ENCODE measurements at places on chromosomes 4 and X.

DNA sequence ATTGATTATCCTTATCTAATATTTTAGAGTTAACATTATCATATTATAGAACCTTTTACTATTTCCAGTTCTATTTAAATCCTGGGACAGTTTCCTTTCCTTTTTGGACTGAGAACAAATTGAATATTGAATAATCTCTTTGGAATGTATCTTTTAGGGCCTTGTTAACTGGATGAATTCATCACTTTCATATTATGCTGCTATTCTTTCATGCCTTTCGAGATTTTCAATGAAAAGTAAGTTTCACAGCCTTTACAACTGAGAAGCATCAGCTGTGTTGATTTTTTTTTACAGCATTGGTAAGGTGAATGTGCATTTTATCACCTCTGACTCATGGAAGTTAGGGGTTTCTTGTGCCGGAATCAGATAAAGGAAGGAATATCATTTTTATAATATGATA is 39.6 kb downstream of the PDLIM5 start:
- DNase-seq: no peak

DNA sequence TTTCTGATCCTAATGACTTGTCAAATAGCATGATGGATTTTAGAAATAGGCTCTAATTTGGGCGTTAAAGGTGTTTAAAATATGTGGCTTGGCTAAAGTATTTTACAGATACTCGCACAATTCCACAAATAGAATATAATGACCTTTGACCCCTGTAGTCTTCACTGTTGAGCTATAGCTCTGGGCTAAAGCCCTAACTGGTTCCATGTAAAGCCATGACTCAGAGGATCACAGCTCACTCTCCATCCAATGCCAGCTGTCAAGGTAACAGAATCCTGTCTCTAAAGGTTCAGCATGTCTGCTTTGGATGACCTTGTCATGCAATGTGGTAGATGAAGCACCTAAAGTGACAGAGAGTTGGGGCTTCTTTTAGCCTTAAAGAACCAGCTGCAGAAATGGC is 42.5 kb downstream of the TLR10 start:
- DNase-seq: no peak

GRCh38 chrX:43655151-43656004 is 721 bp upstream of the MAOA start:
- DNase-seq: no peak

DNA sequence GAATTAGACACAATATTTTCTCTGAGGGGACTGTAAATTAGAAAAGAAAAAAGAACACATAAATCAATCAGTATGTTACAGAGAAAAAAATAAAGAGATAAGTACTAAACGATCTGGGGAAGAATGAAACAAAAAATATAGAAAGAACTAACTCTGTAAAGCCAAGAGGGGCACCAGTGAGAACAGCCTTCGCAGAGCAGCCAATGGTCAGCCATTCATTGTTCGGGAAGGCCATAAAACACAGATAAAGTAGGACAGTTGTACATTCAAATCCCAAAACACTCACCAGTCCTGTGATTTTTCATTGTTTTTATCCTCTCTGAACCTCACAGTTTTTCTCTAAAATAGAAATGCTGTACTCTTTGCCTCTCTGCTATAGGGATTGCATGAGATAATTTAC is 127.9 kb downstream of the NEK1 start:
- DNase-seq: no peak

- DNase-seq: no peak
Measured at GRCh38 chr4:82706349-82707000, 92.1 kb downstream of the SCD5 start.

DNA sequence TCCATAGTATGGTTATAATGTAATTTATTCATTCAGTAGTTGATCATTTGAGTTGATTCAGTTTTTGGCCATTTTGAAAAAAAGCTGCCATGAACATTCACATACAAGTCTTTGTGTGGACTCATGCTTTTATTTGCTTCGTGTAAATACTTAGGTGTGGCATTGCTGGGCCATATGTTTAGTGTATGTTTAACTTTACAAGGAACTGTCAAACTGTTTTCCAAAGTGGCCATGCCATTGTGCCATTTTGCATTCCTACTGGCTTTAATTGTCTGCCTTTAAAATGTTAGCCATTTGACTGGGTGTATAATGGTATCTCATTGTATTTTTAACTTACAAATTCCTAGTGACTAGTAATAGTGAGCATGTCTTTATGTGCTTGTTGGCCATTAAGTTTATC is 8.8 kb downstream of the MTM1 start:
- DNase-seq: no peak

GRCh38 chr4:92968556-92968955 is 664.8 kb downstream of the GRID2 start:
- no peak for DNase-seq

DNA sequence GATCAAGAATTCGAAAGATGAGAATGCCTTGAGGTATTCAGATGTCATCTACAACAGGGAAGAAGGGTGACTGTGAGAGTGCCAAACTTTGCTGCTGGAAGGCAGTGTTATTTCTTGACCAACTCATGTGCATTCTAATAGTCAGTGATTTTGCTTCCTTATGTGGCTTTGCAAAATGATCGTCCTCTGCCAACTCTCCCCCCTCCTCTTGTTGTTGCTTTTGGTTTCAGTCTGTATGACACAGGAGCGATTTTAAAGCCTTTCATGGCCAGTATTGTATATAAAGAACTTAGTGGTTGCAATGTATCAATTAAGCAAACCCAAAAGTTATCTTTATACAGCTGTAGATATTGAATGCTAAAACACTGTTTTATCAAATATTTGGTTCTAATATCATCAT is 379.1 kb downstream of the IL1RAPL1 start:
- DNase-seq: no peak

DNA sequence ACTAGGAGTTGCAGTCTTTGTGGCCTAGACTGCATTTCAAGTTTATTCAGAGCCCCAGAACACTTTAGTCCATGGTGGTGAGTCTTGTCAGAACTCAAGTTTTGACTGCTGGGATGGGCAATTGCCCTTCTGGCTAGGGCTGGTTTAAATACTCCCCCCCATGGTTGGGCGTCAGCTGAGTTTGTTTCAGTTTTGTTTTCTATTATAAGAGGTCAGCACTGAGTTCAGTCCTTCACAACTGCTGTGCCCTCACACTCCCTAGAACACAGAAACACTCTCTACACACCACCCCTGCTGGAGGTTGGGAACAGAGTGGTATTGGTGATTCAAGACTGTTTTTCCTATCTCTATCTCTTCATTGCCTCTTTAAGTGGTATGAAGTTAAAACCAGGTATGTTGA is 217.0 kb downstream of the GUCY2F start:
- no peak for DNase-seq

- DNase-seq: no peak
Measured at GRCh38 chr4:169976951-169977350, 49.2 kb downstream of the MFAP3L start.

DNA sequence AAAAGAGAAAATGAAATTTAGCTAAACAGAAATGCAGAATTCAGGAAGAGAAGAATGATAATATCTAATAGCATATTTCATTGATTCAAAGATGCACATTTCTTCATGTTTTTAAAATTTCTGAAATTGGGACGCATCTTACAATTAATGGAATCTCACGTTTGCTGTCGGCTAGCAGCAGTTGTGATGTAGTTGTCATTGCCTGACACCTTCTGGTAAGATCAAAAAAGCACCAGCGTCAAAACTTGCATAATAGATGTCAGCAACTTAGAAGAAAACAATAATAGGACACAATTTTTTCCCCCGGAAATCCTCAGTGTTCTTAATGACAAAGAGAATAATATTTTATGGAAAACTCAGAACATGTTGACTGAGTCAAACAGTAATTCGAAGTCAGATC is 29.8 kb upstream of the SLC7A3 start:
- DNase-seq: no peak

- DNase-seq: no peak
Measured at GRCh38 chr4:101981756-101982155, 191.2 kb downstream of the BANK1 start.

DNA sequence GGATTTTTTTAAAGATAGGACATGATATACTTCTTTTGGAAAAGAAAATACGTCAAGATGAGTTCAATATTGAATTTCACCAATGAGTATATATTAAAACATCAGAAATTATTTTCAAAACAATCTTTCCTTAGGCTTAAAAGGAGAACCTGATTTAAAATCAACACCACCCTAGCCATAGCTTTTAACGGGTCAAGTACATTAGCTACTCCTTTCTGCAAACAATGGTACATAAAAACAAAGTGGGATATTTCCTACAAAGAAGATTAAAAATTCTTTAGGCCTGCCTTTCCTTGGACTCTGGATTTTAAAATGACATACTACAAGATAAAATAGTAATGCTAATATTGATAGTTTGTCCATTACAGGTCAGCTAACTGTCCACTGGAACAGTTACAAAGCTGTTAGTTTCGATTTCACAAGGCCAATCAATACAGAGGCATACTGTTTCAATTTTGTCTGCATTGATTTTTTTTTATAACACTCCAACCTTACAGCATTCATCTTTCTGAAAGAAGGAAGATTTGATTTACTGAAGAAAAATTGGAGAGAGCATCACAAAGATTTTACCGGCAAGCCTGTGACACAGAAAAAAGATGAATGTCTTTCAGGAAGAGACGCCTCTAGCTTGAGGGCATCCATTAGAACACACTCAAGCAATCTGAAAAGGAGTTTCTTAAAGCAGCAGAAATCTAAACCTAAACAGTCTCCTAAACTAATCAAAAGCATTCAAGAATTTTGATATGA is 97.2 kb downstream of the MAB21L2 start:
- DNase-seq: no peak

DNA sequence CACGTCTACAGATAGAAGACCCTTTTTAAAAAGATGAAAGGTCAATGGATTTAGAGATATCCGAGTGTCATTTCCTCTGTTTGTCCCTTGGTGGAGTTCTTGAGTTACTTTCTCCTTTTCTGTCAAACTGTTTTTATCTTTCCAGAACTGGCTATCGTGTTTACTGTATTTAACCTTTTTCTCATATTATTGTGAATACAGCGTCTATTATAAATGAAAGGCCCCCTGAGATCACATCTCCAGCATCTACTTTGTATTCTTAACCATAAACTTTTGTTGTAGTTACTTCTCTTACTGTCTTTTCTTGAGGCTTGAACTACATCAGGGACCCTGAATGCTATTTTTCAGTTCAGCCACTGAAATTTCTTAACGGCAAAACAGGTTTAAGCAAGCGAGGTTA is 4.0 kb upstream of the PCDH7 start:
- DNase-seq: no peak

- no peak for DNase-seq
Measured at GRCh38 chr4:152081024-152081423, 320.2 kb upstream of the GATB start.

DNA sequence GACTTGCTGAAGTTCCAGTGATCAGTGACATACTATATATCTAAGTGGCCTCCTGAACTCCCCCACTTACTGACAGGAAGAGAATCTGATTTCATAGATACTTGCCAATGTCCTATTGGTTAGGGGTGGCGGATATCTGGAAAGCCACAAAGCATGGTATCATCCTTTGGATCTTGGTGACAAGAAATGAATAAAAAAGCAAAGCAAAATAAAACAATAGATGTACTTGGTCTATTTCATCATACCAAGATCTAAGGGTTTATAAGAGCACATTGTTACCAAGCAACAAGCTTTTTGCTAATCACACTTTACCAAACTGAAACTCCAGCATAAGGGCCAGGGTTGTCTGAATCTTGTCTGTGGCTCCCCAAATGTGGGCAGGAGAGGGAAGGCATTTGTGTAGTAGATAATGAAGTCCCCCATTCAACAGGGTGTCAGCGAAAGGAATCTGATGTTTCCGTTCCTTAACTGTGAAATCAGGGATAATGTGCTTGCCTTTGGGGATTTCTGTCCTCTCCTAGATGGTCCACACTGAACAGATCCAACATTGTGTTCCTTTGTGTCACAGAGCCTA is 125.0 kb upstream of the SMIM10 start:
- DNase-seq: no peak

- no peak for DNase-seq
Measured at GRCh38 chr4:107877361-107877760, 52.6 kb downstream of the SGMS2 start.

DNA sequence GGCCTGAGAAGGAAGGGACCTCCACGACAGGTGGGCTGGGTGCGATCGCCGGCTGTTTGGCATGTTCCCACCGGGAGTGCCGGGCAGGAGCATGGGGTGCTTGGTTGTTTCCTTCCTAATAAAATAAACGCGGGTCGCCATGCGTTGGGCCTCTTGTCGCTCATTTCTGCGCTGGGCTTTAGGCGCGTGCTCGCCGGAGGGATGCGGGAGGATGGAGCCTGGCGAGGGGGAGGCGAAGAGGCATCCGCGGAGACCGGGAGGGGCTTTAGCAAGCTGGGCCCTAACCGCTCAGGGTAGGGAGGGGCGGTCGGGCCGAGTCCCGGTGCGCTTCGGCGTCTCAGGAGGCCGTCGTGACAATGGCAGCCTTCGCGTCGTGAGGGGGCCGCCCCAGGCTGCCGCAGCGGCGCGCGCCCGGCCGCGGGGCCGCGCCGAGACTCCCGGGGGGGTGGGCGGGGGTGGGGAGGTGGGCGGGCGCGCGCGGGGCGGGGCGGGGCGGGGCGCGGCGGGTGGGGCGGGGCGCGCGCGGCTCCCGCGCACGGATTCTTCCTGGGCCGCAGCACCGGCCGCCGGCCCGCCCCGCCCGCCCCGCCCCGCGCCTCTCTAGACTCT is 476 bp upstream of the GDI1 start:
- no peak for DNase-seq

GRCh38 chr4:163913571-163913970 is 419.1 kb downstream of the TMA16 start:
- DNase-seq: no peak

DNA sequence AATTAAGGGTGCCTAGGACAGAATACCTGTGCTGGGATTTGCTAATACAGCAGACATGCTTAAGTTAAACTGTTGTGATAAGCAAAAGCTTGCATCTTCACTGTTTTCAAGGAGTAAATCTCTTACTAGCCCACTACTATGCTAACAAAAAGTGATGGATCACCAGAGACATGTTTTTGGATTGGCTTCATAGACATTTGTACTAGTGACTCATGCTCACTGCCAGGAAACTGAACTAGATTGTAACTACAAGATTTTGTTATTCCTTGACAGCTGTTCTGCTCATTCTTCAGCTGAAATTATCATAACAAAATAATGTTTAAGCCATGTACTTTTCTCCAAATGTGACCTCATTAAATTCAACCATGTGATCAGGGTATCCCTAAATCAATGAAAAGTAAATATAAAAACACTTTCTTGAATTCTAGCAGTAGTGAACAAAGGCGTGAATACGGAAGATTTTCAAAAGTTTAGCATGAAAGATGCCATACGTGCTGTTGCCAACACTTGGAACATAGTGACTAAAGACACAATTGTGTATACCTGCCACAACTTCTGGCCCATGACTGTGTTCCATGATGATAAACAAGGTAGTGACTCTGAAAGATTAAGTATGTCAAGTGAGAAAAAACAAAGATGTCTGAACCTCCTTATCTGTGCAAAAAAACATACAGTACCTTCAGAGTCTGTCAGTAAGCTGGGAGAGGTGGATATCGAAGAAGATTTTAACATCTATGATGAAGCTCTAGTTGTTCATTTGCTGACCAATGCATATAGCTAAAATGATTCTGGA is 154.0 kb downstream of the BTC start:
- no peak for DNase-seq
